Muscle of leg (tissue), 16 donors: ENCODE measurements at places on chromosomes 1 and 21. TPM values are rescaled to one million over a fixed set of nuclear protein-coding genes. Genes with fewer than 3 reads are reported as not detected.

The WNT3A gene
- polyA plus RNA-seq = not detected

The RGSL1 gene
- polyA plus RNA-seq = not detected

DNA sequence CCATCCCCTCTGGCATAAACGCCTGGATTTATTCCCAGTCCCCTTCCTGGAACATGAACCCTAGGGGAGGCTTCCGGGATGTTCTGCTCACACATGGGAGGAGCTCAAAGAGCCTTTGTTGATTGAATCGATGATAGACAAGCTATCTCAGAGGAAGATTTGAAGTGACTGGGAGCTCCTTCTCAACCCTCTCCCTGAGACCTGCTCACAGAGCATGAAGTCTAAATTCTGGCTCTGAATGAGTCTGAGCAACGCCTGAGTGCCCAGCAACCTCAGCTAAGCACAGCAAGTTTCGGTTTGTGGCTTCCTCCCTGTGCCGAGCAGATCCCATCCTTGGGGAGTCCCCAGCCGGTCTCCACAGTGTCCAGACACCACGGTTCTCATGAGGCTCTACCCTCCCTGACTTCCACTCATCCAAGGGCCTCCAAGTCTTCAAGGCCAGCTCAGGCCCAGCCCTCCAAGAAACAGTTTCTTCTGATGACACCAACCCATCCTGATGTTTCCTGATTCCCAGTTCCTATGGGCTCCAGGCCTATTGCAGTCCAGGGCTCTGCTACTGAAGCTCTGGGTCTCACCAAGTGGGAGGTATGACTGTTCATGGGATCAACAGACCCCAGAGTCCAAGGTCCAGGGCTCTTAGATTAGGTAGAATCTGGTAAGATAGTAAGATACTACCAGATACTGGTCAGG, 190.8 kb downstream of the DYRK1A start:
- no peak for DNase-seq
- peaks cover 2% of the 10 kb centered on the region for H3K27me3 ChIP-seq
- H3K4me1 ChIP-seq = peaks cover 42% of the 10 kb centered on the region
- no peaks in the 10 kb centered on the region for H3K36me3 ChIP-seq
- peak overlapping the region; percentile 72 for H3K27ac ChIP-seq

- no peak overlapping the region for H3K4me3 ChIP-seq
- H3K27me3 ChIP-seq = no peaks in the 10 kb centered on the region
- H3K36me3 ChIP-seq = peaks cover 48% of the 10 kb centered on the region
- no peak for DNase-seq
Measured at GRCh38 chr1:208027861-208028260, 116.9 kb upstream of the CD34 start.

DNA sequence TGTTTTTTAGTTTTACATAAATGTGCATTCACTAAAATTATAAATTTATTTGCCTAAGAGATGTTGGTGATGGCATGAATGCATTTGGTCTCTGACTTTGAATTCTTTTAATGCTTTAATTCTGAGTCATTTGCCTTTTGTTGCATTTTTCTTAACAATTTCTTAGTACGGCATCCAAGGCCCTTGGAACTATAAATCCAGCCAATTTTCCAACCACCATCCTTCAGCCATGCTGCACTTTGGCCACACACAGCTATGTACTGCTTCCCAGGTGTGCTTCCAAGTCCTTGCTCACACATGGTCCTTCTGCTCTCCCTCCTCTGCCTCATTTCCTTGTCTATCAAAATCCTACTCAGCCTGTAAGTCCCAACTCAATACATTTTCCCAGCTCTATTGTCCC, 161.0 kb downstream of the DHRS3 start:
- H3K27me3 ChIP-seq = no peaks in the 10 kb centered on the region
- H3K4me1 ChIP-seq = peaks cover 29% of the 10 kb centered on the region
- H3K27ac ChIP-seq = peak overlapping the region; percentile 40
- peak; percentile 76 for DNase-seq
- H3K36me3 ChIP-seq = peaks cover 13% of the 10 kb centered on the region
- H3K4me3 ChIP-seq = no peak overlapping the region

DNA sequence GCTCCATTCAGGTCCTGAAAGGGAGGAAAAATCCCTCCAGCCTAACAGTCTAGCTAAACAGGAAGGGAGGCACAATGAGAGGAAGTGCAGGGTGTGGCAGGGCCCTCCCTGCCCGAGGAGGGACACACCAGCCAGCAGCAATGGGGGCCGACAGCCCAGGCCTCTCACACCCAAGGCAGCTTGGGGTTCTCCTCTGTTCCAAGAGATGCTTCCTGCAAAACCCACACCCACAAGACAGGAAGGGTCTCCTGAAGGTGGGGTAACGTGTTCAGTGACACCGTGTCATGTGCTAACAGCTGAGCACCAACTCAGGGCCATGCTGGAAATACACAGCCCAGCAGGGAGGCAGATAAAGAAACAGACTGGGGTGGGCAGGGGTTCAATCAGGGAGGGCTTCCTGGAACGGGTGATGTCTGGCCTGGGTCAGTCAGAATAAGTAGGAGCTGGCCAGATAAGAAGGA, 10.2 kb downstream of the ECE1 start:
- no peaks in the 10 kb centered on the region for H3K36me3 ChIP-seq

- H3K4me1 ChIP-seq = peaks cover 95% of the 10 kb centered on the region
- no peaks in the 10 kb centered on the region for H3K27me3 ChIP-seq
- peak overlapping the region; percentile 74 for H3K27ac ChIP-seq
- H3K36me3 ChIP-seq = no peaks in the 10 kb centered on the region
Measured at GRCh38 chr21:38989745-38990423, 184.2 kb downstream of the ETS2 start.
